ENCODE measurements at places on chromosomes 7 and 10.

DNA sequence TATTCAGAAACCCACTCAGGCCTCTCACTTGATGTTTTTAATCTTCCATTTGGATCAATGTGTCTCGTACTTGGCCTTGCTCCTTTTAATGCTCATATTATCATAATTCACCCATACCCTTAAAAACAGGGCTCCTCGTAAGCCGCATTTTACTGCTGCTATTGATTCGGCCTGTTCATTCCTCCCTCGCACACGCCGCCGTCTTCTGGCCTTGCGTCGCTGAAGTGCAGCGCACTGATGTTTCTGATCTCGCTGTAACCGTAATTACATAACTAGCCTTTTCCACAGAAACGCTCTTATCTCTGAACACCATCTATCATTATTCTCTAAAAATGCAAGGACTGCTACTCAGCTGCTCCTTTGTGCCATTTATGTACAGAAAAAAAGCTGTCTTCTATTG, 544.5 kb upstream of the FOXK1 start:
- no peak for DNase-seq

GRCh38 chr10:9786576-9786975, 1231.1 kb upstream of the CELF2 start:
- DNase-seq, result no peak

DNA sequence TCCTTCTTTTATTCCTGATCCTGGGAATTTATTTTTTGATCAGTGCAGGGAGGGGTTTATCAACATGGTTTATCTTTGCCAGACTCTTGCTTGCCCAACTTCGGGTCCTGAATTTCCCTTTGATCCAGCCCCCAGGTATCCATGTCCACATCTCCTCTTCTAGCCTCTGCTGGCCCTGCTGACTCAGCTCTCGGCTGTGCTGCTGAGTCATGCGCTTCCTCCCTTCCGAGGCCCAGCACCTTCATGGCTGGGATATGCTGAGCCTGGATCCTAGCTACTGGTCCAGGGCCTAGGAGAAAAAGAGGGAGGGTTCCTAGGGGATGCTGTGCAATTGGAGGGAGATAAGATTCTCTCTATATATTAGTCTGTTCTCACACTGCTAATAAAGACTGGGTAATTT, 380.7 kb upstream of the SHH start:
- DNase-seq, result no peak

GRCh38 chr7:139118805-139119485, 9.4 kb upstream of the ZC3HAV1 start:
- no peak for DNase-seq

DNA sequence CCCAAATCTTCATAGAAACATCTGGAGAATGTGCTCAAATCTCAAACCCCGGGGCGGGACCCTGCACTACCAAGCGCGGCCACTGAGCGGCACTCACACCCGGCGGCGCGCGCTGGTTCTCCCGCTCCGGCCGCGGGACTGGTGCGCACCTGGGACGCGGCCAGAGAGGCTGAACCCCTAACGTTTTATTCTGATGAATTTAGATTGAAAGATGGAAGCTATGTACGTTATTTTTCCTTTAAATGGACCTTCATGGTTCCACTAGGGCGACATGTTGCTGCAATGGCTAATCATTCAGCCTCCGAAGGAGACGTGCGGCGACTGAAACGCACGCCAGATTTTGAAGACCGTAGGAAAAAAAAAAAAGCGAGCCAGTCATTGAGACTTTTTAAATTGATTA, 107.0 kb upstream of the INSIG1 start:
- no peak for DNase-seq

GRCh38 chr7:128727239-128727638, 11.9 kb upstream of the CALU start:
- no peak for DNase-seq

DNA sequence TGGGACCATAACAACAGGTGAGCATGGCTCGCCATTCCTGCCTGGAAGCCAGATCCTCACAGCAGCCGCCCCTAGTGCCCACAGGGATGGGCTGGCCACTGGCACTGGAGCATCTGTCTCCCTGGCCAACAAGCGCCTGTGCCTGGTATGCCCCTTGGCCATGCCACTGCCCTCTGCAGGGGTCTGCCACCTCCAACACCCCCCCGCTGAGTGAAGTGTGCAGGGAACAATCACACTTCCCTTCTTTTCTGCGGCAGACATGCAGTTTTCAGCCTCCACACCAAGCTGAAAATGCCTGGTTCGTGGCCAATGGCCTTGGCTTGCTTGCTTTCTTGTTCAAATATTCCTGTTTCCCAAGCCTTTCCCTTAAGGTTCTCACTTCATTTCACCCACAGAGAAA, 50.7 kb downstream of the HSPA12A start:
- DNase-seq, result no peak

GRCh38 chr7:138338361-138338760, 121.7 kb upstream of the TRIM24 start:
- no peak for DNase-seq

- no peak for DNase-seq
Observed at GRCh38 chr7:121212036-121212435, 116.8 kb upstream of the WNT16 start.

DNA sequence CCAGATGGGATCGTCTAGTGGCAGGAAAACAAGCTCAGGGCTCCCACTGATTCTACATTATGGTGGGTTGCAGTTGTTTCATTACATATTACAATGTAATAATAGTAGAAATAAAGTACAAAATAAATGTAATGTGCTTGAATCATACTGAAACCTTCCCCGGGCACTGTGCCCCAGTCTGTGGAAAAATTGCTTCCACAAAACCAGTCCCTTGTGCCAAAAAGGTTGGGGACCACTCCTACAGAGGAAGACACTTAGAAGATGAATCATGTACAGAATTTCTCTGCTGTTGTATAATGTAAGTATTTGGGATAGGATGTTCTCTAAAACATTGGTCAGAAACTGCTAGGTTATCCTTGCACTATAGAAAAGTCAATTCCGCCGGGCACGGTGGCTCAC, 11.3 kb upstream of the PHYH start:
- no peak for DNase-seq

DNA sequence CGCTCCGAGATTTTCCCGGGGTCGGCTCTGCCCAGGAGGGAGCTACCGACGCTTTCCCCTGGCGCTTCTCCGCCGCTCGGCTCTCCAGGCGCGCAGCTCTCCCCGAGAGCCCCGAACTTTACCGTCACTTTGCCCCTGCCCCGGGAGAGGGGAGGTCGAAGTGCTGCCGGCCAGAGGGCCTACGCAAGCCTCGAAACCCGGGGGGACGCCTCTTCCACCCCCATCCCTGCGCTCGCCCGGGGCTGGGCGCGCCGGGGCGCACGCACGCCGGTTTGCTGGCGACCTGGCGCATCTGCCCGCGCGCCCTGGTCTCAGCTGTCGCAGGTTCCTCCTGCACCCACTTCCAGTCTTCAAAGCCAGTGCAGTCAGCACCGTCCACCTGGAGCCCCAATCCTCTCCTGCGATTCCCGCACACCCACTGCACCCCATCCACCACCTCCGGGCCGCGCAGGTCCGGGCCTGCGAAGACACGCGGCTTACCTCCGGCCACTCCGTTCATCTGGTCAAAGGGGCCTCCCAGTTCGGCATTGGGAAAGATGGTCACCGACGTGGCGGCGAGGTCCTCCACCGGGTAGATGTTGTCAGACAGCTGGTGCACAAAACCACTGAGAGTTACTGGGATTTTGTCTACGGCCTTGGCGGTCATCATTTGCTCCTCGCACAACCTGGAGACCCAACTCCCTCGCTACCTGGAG, 638 bp downstream of the EGR2 start:
- no peak for DNase-seq

All from cerebellar nuclear complex (tissue), 1 donor.